ENCODE measurements at places on chromosomes 2 and 18.

DNA sequence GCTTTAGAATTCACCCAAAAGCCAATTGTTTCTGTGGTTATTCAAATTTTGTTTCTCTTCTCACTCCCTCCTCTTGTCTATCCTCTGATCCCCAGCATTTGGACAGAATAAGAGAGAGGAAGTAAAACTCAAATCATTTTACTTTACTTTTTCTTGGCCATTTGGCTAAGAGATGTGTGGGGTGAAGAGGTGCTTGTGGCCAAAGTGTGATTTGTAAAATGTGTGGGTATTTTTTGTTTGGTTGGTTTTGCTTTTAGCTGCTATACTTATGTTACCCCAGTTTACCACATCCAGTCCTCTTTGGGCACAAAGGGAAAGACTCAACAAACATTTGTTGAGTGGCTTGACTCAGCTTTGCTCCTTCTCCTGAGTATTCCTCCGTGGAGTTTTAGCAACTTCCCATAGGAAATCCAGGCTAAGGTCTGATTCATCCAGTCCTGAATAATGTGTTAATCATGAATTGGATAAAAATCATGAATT, 109.1 kb upstream of the CYP1B1 start:
- DNase-seq = no peak

- DNase-seq = no peak
Measured at GRCh38 chr18:67845035-67845434, 328.5 kb upstream of the DSEL start.

GRCh38 chr18:45413180-45413836, 202.0 kb upstream of the SLC14A2 start:
- DNase-seq = no peak

GRCh38 chr2:68152681-68153347, 4.9 kb upstream of the PNO1 start:
- no peak for DNase-seq

DNA sequence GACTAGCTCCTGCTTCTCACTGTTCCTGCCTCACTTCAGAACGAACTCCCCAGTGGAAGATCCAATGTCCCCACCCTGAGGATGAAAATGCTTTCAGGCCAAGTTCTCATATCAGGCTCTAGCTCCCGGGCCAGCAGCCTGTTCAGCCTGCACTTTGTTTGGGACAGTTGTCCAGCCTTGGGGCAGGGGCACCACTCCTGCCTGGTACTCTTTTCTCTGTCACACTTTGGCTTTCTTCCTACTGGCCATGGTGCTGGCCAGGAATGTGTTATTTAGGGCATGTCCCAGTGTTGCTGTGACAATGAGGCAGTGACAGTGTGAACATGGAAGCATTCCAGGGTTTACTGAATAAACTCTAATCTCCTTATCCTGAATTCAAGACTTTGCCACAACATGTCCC, 154.1 kb downstream of the GALNT14 start:
- DNase-seq = no peak

DNA sequence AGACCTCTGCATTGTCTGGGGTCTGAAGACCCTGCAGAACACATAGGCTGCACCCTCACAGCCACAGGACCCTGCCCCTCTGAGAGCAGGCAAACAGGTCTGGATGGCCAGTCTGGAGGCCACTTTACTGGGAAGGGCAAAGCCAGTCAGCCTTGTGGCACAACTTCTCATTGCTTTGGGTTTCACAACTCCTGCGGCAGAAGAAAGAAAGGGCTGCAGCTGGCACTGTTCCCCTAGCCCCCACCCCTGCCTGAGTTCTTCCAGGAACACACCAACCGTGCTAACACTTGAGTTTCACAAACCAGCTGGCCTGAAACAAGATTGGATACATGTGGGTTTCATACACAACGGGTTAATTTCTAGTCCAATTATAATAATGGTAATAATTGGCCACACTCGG, 276.5 kb upstream of the MGAT5 start:
- DNase-seq = no peak
